ENCODE measurements at places on chromosomes 4 and X.

- DNase-seq = no peak
Measured at GRCh38 chr4:110797486-110797885, 174.6 kb upstream of the PITX2 start.

DNA sequence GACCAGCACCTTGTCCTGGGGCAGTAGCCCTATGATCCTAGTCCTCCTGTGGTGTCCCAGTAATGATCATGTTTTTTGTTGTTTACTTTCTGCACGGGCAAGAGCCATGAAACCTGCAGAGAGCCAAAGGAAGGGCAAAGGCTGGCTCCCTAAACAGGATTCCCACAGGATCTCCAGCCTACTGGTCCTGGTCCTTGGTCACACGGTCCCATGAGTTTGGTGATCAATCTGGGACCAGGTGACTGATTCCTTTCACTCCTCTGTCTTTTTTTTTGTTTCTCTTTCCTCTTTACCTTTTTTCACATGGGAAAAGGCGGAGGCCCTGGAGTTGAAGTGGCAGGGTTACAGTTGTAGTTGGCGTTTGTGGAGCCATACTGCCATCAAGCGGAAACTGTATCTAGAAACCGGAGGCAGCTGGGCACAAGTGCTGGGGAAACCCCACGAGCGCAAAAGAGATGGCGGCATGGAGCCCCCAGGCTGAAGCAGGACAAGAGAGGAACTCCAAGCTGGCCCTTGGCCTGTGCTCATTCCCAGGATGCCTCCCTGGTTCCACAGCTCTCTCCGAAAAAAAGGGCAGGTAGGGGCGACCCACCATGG, 34.6 kb downstream of the NBDY start:
- peak; percentile 22 for DNase-seq

DNA sequence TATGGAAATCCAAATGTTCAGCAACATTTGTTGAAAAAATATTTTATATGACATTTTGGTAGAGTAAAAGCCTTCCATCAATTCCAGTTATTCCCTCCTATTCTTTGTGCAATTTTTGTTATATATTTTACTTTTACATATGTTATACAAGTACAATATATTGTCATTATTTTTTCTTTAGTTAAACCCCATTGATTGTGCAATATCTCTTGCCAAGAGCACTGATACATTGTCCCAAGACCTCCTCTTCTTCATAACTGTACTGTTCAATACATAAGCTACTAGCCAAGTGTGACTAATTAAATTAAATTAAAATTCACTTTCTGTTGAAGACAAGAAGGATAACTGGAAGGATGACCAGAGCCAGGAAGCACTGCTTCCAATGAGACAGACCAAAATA, 527.5 kb downstream of the TMA16 start:
- no peak for DNase-seq

DNA sequence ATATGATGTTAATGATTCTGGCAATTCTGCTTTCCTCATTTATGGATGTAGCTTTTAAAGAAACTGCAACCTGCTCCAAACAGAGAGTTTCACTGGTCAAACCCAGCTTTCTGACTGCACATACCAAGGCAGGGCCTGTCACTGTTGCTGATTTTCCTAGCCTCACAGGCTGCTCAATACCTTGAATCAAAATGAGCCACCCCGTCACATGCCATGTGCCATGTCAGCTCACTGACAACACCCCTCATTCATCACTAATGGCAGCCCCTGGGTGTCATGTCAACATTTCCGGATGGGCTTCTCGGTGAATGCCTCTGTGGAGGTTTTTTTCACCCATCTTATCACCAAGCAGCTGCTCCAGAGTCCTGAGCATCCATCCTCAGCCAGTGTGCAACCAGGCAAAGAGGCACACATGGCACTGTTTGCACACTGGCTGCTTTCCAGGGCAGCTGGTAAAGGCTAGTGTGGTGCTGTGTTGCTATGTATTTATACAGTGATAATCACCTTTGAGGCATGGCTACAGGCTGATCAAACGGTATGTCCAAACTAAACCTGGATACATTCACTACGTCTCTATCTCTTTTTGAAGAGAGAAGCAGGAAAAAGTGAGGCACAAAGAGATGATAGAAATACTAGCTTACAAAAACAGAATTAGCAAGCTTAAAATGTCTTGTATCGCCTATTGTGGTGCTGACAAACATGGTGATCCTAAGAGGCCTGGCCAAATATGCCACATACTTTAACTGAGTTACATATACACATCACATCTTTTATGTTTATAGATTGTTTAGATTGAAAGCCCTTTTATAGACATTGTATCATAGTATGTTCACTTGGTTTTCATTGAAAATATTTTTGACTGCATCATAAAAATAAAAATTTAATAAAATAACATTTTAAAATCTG, 94.6 kb upstream of the INPP4B start:
- no peak for DNase-seq

- DNase-seq = no peak
Measured at GRCh38 chrX:45743081-45743533, 542.4 kb upstream of the DIPK2B start.
